ENCODE measurements at places on chromosomes 16 and 17.

DNA sequence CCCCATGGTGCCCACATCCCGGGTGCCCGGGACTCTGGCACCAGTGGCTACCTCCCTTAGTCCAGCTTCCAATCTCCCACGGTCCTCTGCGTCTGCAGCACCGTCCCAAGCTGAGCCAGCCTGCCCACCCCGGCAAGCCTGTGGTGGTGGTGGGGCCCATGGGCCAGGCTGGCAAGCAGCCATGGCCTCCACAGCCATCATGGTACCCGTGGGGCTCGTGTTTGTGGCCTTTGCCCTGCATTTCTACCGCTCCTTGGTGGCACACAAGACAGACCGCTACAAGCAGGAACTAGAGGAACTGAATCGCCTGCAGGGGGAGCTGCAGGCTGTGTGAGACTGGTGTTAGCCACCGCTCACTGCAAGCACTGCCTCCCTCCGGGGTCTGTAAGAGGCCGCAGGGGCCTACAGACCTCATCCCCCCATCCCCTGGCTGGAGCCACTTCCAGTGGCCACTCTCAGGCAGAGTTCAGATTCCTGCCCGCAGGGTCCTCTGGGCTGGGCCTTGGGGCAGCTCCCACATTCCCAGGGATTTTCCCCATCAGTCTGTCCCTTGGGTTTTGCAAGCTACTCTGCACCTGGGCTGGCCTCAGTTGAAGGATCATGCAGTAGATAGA is 3.9 kb upstream of the SETD1A start:
- DNase-seq, result peak; percentile 44

DNA sequence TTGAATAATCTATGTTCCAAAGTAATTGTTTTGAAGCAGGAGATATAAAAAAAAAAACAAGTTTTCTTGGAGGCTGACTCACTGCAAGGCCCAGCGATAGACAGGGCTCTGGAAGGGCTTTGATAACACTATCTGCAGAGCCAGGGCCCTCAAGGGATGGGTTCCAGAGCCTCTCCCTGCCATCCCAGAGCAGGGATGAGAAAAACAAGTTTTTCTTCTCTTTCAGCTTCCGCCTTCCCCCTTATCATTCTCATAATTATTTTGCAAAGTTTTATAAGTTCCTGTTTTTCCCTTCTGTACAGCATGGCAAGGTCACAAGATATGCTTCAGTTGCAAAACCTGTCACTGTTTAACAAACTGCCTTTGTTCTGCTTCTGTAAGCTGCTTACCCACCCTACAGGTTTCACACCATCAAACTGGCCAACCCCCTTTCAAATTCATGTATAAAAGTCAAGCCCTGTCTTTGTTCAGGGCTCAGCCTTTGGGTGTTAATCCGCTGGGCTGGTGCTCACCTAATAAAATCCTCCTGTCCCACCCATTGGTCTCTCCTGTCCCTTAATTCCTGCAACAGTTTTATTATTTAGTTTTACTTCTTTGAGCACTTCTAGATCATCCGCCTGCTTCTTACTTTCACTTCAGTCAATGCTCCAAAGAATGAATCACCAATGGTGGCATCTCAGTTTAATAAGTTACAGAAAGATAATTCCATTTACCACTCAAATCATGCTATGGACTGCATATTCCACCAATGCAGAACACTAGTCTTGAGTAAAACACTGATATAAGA is 5.6 kb upstream of the THUMPD1 start:
- no peak for DNase-seq

GRCh38 chr16:74999609-75000480 is 1.0 kb downstream of the ZNRF1 start:
- no peak for DNase-seq

- no peak for DNase-seq
Measured at GRCh38 chr17:1179818-1180742, at the start of gene ABR. ABR (minus strand) TSS chr17:1179981; CDS start chr17:1179727, 254 bp downstream.

DNA sequence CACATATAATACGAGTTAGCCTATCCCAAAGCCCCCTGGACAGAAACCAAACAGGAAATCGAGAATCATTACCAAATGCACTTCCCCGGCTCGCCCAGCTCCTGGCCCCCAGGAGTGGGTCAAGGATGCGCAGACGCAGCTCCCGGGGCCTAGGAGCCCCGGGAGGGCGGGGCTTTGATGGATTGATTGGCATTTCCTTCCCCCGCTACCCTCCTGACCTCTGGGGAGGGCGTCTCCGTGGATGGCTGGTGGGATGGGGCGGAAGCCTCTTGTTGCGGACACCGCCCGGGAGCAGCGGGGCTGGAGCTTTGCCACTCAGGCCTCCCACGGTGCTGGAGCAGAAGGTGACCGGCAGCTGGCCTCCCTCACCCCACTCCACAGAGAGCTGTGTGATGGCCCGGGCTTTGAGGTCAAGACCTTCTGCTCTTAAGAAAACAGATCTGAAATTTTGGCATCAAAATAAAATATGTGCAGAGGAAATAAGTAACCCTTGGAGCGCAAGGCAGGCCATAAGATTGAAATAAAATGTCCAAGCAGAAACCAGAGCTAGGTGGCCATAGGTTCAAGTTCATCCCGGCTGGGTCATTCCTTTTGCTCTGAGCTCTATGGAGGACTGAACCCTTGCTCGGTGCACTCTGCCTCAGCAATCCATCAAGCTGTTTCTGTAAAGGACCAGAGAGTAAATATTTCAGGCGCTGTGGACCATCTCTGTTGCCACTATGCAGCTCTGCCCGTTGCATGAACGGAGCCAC is 262.3 kb downstream of the SOX9 start:
- no peak for DNase-seq

DNA sequence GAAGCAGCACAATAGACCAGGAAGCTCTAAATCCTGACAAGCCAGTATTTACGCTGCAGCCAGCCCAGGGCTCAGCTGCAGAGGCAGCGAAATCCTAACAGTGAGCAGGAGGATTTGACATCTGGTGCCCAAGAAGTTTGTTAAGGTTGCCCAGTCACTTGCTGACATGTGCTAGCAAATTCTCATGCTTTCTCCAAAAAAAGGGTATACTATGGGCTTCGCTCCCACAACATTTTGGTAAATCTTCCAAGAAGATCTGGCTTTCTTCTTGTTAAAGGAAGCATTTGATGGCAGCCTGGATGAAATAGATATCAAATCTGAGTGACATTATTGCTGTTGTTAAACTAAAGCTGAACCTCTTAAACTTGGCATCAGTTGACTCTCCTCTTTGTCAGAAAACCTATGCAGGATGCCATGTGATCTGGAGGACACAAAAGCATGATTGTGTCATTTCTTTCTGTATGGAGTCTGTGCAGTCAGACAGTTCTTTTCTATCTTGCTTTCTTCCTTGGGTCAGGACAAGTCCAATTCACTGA is 949.7 kb upstream of the RBFOX1 start:
- no peak for DNase-seq

All from H4 (cell line).